Central memory CD8-positive, alpha-beta T cell (primary cell): ENCODE measurements at places on chromosomes 2 and 18.

DNA sequence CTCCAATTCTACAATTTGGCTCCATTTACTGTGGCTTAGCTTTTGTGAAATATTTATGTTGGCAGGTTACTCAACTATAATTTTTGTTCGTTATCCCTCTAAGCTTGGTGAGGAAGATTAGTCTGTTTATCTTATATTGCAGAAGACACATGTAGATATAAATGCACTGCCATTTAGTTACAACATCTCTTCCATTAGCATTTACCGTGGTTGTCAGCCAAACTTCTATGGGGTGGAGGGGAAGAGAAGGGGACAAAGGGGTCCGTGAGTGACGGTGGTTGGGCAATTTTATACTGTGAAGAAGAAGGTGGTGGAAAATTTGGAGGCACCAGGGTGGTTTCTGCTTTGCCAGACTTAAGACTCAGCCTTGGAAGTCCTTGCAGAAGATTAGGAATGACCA, 117.6 kb upstream of the CXCR4 start:
- DNase-seq, result no peak

GRCh38 chr2:193695367-193695766, 1500.6 kb upstream of the TMEFF2 start:
- DNase-seq, result no peak

DNA sequence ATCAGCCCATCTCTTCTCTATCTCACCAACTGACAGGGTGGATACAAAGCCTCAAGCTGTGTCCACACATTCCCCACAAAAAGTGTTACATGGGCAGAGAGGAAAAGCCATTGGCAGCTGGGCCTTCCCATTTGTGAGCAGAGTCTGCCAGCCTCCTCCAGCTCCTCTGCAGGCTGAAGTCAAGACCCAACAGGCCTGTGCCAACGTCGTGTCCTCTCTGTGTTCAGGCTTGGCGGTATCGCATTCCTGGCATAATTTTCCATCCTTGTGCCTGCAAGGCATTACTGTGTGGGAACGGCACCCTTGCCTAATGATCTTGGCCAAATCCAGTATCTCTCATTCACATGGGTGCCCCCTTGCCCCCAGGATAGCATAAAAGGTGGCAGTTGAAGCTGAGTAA, 41.5 kb upstream of the APCDD1 start:
- DNase-seq, result no peak

DNA sequence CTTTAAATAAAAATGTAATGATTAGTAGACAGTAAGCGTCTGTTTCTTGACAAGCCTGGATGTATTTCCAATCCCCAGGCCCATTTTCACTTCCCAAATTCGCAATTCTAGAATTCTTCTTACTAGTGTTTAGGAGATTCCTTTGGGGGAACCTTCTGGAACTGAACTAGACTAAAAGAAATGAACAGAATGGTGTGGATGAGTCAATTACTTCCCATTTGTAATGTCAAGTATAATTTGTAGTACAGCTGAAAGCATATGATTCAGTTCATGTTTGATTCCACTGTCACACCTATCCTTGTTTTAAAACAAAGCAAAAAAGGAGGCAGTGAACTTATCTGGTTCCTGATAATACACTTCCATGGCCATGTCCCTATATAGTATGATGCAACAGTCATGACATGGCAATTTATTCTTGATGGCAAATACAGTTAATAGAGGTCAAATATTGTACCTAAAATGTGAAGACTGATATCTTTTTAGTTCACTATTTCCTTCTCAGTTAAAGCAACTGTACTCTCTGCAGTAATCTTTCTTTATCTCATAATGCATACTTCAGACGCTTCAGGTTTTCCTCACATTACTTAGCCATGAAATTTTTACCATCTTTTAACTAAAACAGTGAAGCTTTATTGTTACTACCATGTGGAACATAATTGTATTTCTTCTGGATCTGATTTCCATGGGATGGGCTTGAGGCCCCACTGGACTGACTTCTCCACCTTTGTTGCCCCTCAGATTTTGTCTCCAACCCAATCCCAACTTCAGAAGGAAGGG, 2.0 kb downstream of the IDH1 start:
- no peak for DNase-seq

DNA sequence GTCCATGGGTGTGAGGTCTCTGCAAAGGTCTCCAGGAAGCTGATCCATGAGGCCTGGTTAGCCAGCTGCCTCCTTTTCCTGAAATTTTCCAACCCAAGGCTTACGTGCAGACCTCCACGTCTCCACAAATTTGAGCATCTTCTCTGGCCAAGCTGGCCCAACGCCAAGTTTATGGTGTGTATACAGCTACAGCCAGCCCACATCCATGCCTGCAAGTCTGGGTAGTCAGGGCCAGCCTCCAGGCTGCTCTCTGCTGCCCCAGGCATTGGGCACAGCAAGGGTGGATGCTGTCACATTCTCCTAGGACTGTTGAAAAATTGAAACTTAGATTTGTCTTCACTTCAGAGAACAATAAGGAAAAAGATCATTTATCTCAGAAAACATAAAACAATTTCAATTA, 525.5 kb upstream of the CHAC2 start:
- no peak for DNase-seq

GRCh38 chr2:68769586-68770270, 35.1 kb downstream of the ARHGAP25 start:
- no peak for DNase-seq

DNA sequence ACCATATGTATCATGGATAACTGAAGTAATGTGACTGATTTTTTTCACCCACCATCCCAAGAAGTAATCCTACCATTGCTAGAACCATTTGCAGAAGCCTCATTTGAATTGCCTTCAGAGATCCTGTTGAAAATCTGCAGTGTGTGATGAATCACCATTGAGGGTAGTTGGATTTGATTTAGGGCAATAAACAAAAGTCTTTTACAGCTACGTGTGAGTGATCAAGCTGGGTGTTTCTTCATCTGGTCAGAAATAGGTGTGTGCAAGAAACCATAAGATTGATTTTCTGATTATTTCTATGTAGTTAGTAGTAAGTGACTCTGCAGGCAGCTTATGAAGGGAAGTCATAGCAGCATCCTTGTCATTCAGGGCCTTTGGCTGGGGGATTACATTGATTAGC, 159.6 kb downstream of the MGAT5 start:
- no peak for DNase-seq

- DNase-seq, result no peak
Measured at GRCh38 chr18:12056034-12056883, 37.4 kb upstream of the ANKRD62 start.

DNA sequence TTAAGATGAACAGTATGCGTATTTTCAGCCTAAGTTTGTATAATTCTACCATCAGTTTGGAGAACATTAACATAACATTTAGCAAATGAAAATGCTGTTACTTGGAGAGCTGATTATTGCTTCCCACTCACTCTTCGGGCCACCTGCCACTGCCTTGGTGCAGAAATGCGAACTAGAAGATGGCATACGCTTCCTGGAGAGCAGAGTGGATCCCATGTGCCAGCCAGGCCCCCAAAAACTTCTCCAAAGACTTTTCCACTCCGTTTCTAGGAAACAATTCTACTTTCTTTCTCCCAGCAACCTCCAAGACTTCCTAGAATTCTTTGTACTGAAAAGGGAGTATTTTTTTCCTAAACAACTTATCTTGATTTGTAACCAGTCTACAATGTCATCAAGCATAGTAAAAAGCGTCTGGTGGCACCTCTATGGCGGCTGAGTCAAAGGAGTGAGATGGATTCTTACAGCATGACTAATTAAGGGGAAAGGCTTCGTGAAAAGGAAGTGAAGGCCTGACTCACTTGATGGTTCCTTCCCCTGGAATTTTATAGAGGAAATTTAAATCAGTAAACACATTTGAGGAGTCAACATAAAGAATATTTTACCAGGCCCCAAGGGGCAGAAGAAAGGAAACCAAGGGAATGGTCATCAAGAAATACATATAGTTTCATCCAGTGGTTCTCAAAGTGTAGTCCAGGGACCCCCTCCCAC, 36.6 kb downstream of the FEZ2 start:
- DNase-seq, result no peak

- no peak for DNase-seq
Measured at GRCh38 chr2:45067859-45068570, 58.8 kb upstream of the SIX2 start.

DNA sequence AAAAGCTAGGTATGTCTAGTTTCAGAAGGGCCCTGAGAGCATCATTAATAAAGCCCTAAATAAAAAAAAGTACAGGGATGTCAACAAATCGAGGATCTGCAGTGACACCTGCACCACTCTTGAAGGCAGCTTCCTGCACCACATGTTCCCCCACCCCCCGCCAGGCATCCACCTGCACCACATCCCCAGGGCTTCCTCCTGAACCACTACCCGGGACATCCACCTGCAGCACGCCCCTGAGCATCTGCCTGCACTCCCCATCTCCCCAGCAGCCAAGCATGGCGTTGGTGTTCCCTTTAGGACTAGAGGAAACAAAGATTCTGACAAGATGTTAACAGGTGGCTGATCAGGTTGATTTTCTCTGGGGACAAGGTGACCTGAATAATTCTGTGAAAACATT, 55.2 kb downstream of the DLGAP1 start:
- no peak for DNase-seq

GRCh38 chr18:72762515-72763122, 105.2 kb downstream of the NETO1 start:
- DNase-seq, result no peak

DNA sequence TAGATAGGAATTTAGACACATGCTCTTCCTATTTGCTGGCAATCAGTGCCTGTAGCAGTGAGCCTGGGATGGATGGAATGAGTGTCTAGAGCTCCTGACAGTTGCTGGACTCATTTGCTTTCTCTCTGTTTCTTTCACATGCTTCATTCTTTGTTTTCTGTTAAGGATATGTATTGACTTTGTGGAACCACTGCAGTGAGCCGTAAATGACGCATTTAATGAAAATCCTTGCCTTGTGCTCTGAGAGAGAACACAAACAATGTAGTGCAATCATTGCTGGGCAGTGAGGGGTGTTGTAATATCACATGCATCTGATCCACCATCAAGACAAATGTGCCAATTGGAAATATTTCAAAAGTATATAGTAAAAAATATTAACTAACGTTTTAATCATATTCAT, 25.2 kb upstream of the CDH20 start:
- DNase-seq, result no peak

DNA sequence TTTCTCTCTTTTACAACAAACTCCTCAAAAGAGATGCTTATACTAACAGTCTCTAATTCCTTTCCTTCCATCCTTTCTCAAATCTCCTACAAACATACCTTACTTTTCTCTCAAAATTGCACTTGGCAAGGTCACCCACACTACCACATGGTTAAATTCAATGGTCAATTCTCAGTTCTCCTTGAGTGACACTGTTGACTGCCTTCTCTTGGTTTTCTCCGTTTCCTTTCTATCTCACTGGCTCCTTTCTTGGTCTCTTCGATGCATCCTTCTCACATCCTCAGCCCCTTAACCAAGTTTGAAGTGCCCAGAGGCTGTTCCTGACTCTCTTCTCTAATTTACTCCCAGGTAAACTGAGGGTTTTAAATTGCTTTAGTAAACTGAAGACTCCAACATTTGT, 12.5 kb downstream of the C1D start:
- DNase-seq, result no peak

- no peak for DNase-seq
Measured at GRCh38 chr2:164992818-164993217, 37.5 kb upstream of the SLC38A11 start.

DNA sequence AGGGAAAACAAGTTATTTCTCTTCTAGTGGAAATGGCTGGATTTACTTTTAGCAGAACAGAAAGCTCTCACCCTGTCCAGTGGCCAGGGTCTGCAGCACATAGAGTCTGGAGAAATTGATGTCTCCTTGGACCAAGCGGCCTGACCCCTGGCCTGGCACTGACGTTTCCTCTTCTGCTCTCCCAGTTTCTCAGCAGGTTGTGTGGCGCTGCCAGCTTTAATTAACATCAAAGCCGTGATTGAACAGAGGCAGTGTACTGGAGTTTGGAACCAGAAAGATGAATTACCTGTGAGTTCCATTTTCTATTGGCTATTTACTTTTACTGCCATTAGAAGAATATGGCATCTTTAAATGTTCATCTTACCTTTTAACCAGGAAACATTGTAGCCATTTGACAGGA, 20.9 kb downstream of the CD8A start:
- no peak for DNase-seq

GRCh38 chr2:39434233-39434897, 2.7 kb downstream of the MAP4K3 start:
- no peak for DNase-seq

DNA sequence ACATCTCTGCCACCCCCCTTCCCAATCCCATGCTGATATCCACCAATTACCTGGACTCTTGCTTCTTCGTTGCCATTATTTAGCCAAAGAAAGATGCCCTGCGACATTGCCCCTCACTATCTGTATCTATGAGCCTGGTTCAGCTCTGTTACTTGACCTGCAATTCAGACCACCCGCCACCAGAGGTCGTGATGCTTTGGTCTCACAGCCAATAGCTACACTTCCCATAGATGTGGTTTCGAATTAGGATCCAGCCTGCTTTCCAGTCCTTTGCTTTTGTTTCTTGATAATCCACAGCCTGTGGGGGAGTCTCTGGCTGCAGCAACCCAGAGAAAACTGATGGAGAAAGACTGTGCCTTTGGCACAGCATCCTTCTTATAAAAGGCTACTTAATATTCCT, 239.4 kb downstream of the KLHL29 start:
- no peak for DNase-seq

GRCh38 chr2:102707796-102708695, 53.8 kb upstream of the TMEM182 start:
- DNase-seq, result no peak

DNA sequence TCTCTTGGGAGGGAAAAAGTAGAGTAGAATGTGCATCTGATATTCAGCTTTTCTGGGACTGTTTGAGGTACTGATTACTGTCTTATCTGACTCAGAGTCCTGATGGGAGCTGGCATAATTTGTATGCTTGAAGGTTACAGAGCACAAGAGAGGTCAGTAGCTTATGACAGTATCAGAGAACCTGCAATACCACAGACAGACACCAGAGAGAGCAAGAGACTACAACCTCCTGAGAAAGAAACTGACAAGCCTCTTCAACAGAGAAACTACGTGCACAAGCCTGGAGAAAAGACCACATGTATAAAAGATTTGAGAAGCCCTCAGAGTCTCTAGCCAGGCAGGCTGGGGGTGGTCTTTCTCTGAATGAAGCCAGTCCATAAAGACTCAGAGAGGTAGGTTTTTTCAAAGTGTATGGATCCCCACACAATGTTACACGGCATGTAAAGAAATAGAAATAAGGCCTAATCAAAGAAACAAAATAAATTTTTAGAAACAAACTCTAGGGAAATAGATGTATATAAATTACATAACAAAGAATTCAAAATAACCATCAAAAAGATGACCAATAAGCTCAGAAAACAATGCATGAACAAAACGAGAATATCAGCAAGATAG, 568.3 kb downstream of the LRRTM4 start:
- no peak for DNase-seq

DNA sequence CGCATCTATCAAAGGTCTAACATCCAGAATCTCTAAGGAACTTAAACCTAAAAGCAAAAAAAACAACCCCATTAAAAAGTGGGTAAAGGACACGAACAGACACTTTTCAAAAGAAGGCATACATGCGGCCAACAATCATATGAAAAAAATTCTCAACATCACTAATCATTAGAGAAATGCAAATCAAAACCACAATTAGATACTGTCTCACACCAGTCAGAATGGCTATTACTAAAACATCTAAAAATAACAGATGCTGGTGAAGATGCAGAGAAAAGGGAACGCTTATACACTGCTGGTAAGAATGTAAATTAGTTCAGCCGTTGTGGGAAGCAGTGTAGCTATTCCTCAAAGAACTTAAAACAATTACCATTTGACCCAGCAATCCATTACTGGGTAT, 38.0 kb downstream of the PPP3R1 start:
- no peak for DNase-seq
